Neural crest cell (in vitro differentiated cells): ENCODE measurements at places on chromosomes 2 and 18. TPM values are rescaled to one million over a fixed set of nuclear protein-coding genes. Genes with fewer than 3 reads are reported as not detected.

Gene IGFBP2
- 365 and 366 TPM in 2 replicates for total RNA-seq

Gene UCN
- 1.6 and 1.9 TPM in 2 replicates for total RNA-seq

Gene QPCT
- total RNA-seq, result not detected in 2 replicates

Gene DQX1
- 0.49 and 0.77 TPM in 2 replicates for total RNA-seq

Gene PRKAG3
- total RNA-seq, result not detected in 2 replicates
